Calu3 (cell line): ENCODE measurements at places on chromosomes 2 and 18. TPM values are rescaled to one million over a fixed set of nuclear protein-coding genes. Genes with fewer than 3 reads are reported as not detected.

The C2orf69 gene
- total RNA-seq = 15.2 and 16.2 TPM in 2 replicates

- DNase-seq = peak; percentile 72
Observed at GRCh38 chr2:199798831-199799580, 52.0 kb downstream of the FTCDNL1 start.

GRCh38 chr18:74512321-74513053, 16.3 kb downstream of the CNDP2 start:
- no peak for DNase-seq

The TMSB10 gene
- 1,316 and 1,437 TPM in 2 replicates for total RNA-seq

The SLC35F6 gene
- total RNA-seq = 36.9 and 43.0 TPM in 2 replicates

The GTF2A1L gene
- not detected in 2 replicates for total RNA-seq

GRCh38 chr2:136901732-136902131, 136.4 kb downstream of the THSD7B start:
- DNase-seq = no peak

DNA sequence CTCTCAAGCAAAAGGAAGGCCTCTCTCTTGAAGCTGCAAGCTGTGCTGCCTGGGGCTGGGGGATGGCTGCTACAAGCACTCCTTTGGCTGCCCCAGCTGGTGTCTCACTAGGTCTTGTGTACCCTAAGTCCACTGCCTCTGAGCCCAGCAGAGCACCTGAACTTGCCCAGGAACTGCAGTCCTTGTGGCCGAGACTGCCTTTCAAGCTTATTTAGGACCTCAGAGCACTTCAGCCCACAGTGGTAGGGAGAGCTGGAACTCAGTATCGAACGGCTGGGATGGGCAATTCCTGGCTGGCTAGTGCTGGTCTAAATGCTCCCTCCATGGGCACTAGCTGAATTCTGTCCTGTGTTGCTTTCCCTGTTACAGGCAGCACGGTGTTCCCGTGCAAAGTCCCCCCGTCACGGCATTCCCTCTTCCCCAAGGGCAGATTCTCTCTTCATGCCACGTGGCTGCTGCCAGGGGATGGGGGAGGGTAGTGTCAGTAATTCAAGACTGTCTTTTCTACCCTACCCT, 25.9 kb downstream of the STPG4 start:
- DNase-seq = no peak

DNA sequence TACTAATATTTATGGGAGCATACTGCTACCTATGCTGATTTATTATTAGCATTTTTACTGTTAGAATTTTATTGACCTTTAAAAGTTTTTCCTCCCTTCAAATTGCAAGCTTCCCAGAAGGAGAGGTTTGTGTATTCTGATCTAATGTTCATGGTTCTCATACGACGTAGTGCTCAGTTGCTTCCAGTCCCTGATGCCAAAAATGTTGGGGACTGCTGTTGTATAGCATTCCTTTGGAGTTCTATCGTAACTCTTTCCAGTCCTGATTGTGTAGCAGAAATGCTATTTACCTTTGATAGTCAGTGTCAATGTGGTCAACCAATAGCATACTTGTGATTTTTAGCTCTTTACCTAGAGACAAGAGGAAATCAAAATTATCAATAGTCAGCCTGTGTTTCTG, 69.5 kb upstream of the ZSWIM2 start:
- DNase-seq = no peak

DNA sequence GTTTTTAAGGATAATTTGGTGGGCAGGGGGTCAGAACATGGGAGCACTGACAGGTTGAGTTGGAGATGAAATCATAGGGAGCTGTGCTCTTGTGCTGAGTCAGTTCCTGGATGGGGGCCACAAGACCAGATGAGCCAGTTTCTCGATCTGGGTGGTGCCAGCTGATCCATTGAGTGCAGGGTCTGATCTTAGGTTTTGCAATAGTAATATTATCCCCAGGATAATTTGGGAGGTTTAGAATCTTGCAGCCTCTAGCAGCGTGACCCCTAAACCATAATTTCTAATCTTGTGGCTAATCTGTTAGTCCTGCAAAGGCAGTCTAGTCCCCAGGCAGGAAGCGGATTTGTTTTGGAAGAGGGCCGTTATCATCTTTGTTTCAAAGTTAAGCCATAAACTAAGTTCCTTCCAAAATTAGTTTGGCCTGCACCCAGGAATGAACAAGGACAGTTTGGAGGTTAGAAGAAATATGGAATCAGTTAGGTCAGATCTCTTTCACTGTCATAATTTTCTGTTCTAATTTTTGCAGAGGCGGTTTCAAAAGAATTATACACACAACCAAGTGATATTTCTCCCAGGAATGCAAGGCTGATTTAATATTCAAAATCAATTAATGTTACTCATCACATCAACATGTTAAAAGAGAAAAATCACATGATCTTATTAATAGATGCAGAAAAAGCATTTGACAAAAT, 23.0 kb downstream of the DBI start:
- DNase-seq = peak; percentile 74

DNA sequence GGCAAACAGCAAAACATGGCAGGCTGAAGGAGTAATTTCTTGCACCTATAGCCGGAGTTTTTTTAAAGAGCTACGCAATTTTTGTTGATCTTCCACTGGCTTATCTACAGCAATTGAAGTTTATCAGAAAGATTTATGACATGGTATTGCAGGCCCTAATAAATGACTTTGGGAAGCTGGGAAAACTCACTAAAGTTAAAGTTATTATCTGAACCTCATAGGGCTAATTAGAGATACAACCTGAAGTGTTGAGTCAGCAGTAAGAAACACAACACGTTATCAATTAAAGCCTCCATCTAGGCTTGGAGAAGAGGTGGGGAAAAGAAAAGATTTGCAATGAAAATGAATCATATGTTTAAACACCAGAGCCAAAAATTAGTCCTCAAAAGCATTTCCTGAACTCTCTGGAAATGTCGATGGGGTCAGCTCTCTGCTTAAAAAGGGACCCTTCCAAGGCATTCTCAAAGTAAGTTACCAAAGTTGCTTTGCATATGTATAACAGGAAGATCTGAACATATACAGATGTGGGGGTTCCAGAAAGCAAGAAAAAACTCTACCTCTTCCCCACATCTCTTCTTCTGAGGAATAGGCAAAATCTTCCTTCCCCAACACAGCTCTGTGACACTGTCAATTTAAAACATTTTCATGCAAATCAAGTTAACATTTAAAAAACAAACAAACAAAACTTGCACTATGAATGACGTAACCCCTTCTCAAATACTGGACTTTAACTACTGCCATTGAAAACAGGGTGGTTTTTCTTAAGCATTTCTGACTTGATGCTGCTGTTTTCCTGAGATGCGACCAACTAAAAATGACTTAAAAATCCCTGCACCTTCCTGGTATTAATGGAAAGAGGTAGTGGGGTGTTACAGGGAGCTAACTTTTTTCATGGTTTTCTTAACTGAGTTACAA, 915.6 kb downstream of the NRXN1 start:
- DNase-seq = no peak

- DNase-seq = peak; percentile 59
Observed at GRCh38 chr2:8090748-8091700, 590.8 kb upstream of the ID2 start.

The CXXC1 gene
- 75.1 and 95.2 TPM in 2 replicates for total RNA-seq

The TUBA3D gene
- total RNA-seq = not detected in 2 replicates

GRCh38 chr2:200444530-200444929, 65.3 kb downstream of the KCTD18 start:
- no peak for DNase-seq

DNA sequence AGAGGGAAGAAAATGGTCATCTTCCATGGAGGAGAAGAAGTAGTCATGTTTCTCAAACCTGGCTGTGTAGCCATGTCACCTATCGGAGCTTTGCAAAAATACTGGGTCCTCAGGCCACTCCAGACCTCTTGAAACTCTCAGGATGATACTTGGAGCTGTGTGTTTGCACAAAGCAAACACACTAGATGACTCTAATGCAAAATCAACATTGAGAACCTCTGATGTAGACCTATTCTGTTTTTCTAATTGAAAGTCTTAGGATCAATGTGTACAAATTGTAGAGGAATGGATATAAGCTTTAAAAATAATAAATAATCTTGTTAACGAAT, 444.3 kb downstream of the RND3 start:
- DNase-seq = no peak

GRCh38 chr2:149226790-149227189, 103.6 kb upstream of the LYPD6 start:
- no peak for DNase-seq

DNA sequence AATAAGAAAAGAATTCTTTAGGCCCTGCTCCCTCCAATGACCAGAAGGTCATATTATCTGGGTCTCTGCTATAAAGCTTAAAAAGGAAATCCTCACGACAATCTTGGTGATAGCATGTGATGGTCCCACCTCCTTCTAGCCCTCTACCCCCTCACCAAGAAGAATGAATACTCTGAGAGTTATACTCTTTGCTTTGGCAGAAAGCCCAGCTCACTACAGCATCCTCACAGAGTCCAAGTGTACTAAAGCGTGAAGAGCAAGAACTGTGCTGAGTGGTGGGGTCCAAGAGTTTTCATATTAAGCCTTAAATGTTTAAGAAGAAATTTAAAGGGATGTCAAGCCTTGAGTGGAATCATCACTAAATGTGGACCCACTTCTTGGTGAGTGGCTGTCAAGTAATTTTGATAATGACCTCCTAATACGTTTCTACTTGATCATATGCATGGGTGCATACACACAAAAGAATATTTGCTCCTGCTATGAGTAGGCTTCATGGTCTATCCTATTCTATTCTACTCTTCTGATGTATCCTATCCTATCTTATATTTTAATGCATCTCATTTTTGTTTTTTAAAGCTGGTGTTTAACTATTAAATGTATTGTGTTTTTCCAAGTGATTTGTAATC, 16.5 kb upstream of the SERPINB7 start:
- no peak for DNase-seq

The KLHL14 gene
- 0.07 TPM in 1 of 2 replicates, not detected in the other for total RNA-seq

The MYCN gene
- total RNA-seq = 5.5 and 8.7 TPM in 2 replicates

The MRO gene
- not detected in 2 replicates for total RNA-seq

The MC2R gene
- total RNA-seq = not detected in 2 replicates

DNA sequence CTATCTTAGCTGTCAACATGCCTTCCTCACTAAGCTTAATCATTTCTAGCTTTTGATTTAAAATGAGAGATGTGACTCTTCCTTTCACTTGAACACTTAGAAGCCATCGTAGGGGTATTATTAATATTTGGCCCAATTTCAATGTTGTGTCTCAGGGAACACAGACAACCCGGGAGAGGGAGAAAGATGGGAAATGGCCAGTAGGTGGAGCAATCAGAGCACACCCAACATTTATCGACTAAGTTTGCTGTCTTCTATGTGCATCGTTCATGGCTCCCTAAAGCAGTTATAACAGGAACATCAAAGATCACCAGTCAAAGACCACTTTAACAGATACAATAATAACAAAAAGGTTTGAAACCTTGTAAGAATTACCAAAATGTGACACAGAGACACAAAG, 110.2 kb downstream of the OLA1 start:
- no peak for DNase-seq
